ENCODE measurements at places on chromosomes 2 and 18.

GRCh38 chr18:63177919-63178821, 141.4 kb downstream of the BCL2 start:
- DNase-seq, result no peak

DNA sequence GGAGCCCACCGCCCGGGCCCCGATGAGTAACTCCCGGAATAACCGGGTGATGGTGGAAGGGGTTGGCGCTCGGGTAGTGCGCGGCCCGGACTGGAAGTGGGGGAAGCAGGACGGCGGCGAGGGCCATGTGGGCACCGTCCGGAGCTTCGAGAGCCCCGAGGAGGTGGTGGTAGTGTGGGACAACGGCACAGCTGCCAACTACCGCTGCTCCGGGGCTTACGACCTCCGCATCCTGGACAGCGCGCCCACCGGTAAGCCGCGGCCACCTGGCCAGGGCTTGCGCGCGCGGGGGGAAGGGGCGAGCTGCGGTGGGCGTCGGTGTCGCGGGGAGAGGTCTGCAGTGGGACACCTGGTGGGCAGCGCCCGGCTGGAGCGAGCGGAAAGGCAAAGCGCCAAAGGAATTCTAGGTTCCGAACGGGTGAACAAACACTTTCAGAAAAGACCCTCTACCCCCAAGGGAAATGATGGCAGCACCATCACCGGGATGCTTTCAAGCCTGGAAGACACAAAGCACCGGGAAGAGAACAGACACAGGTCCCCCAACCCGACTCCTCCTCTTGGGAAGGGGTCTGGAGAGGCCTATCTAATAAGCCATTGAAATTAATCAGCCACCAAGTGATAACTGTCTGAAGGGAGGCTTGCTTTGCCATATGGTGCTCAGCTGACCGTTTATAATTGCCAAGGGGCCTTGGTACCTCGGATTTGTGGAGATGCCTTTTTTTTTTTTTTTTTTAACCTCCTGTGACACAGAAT, 1.1 kb downstream of the MIB1 start:
- DNase-seq, result no peak

GRCh38 chr2:196743165-196743564, 56.3 kb downstream of the GTF3C3 start:
- no peak for DNase-seq

DNA sequence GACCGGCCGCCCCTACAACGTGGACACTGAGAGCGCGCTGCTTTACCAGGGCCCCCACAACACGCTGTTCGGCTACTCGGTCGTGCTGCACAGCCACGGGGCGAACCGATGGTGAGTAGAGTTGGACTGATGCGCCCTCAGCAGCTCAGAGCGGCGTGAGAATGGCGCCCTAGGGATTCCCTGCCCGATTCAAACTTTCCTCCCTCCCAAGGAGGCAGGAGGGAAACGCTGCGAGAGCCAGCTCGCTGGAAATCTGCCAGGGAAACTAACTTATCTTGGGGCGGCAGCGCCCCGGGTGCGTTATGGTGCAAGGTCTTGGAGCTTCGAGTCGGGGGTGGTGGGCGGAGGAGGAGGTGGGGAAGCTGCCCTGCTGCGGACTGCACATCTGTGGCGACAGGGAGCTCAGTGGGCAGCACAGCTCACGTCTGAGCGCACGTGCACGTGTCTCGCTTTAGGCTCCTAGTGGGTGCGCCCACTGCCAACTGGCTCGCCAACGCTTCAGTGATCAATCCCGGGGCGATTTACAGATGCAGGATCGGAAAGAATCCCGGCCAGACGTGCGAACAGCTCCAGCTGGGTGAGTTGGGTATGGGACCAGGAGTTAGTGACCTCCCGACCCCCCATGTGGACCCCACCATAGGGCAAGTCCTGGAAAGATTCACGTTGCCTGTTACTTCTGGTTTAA, 697 bp downstream of the ITGA4 start:
- DNase-seq, result no peak

DNA sequence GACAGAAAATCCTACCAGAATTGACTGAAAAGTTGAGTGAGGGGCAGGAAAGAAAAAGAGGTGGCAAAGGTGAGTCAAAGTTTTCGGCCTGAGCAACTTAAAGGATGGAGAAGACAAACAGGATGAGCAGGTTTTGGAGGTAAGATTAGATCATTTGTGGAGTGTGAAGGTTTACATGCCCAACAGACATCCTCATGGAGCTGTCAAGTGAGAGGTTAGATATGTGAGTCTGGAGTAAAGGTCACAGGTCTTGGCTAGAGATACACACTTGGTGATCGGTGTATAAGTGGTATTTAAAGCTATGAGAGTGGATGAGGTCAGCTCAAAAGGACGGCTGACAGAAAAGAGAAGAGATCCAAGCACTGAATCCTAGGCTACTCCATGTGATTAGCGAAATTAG, 11.1 kb upstream of the MYL12A start:
- DNase-seq, result no peak

DNA sequence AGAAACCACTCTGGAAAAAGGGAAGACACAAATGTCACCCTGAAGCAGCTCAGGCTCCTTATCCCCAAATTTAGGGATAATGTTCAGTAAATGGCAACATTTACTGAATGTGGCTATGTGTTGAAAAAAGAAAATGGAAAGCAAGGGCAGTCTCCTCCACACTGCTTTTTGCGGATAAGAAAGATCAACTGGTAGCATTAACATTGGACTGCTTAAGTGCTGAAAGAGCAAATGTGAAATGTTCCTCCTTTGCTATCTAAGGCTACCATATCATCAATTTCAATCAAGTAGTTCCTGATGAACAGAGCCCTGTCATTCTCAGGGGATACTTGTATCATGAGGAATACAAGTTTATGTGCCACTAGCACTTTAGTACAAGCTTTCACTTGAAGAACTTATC, 12.5 kb downstream of the FBXO11 start:
- DNase-seq, result no peak

DNA sequence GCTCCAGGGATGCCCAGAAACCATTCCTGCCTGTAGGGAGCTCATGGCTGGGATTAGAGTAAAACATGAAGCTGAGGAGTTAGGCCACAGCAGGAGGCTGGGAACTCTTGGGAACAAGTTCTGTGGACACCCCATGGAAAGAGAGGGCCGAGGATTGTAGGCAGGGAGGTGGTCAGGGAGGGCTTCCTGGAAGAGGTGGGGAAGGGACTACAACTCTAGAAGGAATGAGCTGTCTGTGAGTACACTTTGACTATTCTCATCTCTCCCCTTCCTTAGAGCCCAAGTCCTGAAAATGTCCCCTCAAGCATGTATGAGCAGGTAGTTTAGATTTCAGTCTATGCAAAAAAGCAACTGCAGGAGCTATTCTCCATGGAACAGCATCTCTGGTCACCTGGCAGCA, 139.9 kb upstream of the GLI2 start:
- no peak for DNase-seq

DNA sequence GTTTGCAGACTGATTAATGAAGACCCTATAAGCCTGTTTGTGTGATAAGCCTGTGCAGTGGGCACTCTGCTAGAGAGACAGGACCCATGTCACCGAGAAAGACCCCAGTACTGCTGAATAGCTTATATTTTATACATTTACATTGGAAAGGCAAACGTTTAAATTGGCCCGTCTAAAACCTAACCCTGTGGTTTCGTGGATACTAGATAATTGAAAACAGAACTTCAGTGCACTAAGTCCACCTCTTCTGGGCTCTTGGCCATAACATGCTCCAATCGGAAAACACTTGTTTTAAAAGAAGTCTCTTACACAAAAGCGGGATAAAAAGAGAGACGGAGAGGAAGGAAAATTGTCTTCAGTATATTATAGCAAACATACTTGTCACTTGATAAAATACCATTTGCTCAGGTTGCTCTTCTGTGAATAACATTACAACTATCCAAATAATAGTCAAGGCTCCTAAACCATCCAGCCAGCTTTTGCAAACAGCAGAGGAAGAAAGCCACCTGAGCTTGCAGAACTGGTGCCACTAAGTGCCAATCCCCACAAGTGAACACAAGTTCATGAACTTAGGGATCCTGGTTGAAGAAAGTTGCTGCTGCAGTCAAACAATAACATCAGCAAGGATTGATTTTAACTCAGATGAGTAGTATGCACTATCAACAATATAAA, 218.4 kb upstream of the FN1 start:
- DNase-seq, result peak; percentile 47

DNA sequence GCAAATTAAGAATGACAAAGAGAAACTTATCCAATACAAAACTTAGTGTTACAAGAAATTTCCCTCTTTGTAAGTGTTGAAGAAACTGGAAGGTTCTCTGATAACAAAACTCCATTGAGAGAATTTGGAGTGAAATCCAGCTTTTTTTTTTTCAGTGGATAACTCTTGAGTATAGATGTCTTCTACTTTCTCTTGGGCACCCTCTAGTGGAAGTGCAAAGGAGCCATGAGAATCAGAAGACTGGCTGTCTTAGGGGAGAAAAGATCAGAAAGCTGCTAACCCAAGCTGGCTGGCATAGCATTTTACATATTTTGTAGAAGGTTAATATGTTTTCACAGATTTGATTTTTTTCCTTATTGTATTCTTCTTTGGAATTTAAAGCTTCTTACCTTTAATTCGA, 138.8 kb upstream of the SATB2 start:
- DNase-seq, result no peak

DNA sequence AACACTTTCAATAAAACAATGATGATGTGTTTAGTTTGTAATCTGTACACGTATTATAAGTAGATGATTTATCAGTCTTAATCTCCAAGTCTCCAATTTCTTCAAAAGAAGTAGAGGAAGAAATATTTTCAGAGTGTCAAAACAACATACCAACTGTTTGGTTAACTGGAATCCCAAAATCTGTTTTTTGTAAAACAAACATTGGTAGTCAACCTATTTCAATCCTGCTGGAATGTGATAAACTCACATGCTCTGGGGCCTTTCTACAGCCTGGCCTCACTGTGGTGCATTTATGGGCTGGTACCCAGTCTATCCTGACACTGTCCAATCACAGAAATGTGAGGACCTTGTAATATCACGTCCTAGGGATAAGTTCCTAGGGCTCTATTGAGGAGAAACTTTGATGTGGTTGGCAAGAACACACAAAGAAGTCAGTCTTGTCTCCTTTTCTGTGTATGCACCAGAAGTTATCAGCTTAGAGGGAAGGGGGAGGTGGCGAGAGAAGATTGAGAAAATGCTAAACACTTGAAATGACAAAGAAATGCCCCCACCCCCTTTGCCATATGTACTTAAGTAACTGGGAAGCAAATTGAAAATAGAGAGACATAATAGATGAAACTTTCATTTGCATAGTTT, 47.2 kb downstream of the PRKRA start:
- no peak for DNase-seq

DNA sequence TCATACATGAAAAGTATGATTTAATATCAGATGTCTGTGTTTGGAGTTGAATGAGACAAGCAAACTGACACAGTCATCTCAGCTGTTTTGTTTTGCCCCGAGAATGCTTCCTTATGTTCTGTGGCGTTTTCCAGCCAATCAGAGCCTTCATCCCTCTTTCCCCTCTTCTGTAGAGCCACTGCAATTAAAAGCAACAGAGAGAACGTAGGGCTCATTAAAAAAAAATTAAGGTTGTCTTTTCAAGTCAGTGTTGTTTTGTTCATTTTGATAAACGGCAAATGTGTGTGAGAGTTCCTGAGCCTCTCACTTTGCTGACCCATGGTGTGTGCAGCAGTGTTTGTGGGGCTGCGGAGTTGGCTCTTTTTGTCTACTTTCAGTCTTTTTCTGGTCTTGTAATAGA, 216.0 kb downstream of the FHOD3 start:
- DNase-seq, result no peak

- DNase-seq, result no peak
Measured at GRCh38 chr2:30620102-30620501, 173.1 kb downstream of the LCLAT1 start.

DNA sequence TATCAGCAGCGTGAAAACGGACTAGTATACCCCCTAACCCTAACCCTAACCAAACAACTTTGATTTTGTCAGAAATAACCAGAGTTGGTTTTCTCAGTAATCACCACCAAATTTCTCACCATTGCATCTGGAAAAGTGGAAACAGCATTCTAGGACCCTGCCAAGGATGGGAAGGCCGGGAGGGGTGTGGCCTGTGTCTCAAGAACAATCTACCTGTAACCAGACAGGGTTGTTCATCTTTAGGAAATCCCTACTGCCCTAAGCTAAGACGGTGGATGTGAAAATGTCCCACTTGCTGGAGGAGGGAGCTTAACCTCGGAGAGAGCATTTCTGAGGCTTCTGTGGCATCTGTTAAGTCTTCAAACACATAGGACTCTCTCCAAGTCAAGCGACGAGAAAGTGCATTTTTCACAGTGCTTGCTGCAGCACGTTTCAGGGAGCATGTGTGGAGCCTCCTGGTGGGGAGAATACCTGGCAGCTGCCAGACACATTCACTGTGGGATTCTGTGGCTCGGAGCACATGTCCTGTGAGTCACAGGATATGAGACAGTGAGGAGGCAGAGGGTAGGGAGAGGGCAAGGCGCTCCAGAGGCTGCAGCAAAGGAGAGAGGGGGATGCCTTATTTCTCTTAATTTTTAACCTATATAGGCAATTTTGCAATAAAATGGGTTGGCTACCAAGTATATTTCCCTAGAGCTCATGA, 207.5 kb downstream of the SPP2 start:
- peak; percentile 89 for DNase-seq

GRCh38 chr2:143124445-143124844, 4.8 kb upstream of the ARHGAP15 start:
- DNase-seq, result no peak

DNA sequence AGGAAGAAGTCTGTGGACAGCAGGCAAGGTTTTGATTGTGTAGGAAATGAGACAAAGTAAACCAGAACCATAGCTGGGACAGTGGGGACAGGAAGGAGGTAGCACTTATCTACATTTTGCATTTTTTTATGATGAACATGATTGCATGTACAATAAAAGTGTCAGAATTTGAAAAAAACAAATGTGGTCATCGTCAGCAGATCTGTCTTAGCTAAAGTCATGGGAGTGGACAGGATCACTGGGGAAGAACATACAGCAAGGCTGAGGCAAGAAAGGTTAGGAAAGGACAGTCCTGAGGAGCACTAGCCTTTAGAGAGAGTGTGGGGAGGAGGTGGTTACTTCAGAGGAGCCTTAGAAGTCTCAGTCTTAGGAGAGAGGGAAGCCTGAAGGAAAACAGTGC, 35.1 kb upstream of the SLC14A2 start:
- DNase-seq, result no peak

GRCh38 chr2:15751477-15751876, 159.8 kb downstream of the DDX1 start:
- DNase-seq, result no peak

Data from BJ (cell line).